ENCODE measurements at places on chromosomes 5 and 9.

DNA sequence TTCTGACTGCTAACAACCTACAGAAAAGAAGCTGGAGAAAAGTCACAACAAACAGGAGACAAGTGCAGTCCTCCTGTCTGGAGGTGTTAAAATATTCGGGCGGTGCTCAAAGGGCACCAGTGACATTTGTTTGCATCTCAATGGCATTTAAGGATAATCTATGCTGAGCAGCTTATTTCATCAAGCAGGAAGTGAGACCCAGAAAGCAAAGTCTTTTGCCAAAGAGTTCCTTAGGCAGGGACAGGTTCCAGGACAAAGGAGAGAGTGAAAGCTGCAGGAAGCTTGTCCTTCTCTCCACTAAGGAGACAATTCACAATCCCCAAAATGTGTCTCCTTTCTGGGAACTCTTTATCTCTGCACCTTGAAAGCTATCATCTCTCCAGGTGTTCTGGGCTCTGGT, 38.7 kb upstream of the CDK20 start:
- DNase-seq = no peak

DNA sequence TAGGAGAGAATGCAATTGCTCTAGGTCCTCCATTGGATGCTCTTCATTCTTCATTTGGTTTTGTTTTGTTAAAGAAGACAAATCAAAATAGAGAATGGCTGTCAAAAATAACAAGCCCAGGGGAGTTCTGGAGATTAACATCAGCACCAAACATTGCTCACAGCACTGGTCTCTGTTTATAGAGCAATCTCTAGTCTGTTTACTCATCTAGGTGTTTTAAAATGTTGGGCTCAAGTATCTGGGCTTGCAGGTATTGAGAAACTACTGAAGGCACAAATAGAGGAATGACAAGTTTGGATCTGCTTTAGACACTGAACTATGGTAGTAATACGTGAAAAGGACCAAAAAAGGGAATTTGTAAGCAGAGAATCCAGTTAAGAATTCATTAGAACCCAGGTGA, 77.0 kb upstream of the TMC1 start:
- no peak for DNase-seq

- DNase-seq = no peak
Observed at GRCh38 chr5:140982083-140982716, 15.9 kb downstream of the PCDHAC2 start.

GRCh38 chr9:135789838-135790291, 87.9 kb downstream of the KCNT1 start:
- no peak for DNase-seq

- no peak for DNase-seq
Observed at GRCh38 chr9:107020040-107020530, 157.1 kb downstream of the ZNF462 start.

- no peak for DNase-seq
Observed at GRCh38 chr9:126233175-126233574, 93.5 kb upstream of the MVB12B start.

GRCh38 chr9:136103651-136104487, 8.8 kb upstream of the NACC2 start:
- no peak for DNase-seq

GRCh38 chr9:85487872-85488271, 253.9 kb downstream of the AGTPBP1 start:
- DNase-seq = no peak

DNA sequence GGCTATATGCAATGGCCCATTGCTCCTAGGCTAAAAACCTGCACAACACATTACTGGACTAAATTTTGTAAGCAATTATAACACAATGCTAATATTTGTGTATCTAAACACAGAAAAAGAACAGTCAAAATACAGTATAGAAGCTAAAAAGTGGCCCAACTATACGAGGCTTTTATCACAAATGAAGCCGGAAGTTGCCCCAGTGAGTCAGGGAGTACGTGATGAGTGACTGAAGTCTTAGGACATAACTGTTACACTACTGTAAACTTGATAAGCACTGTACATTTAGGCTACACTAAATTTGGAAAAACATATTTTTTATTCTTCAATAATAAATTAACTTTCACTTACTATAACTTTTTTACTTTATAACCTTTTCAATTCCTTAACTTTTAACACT, 105.2 kb upstream of the PRR16 start:
- no peak for DNase-seq

GRCh38 chr9:109641372-109641659, 138.7 kb upstream of the PALM2AKAP2 start:
- DNase-seq = no peak

GRCh38 chr5:39138892-39139291, 64.7 kb upstream of the RICTOR start:
- DNase-seq = no peak

- DNase-seq = peak; percentile 18
Observed at GRCh38 chr9:72203205-72203803, 54.1 kb downstream of the GDA start.

- DNase-seq = no peak
Observed at GRCh38 chr5:122392224-122392623, 80.2 kb downstream of the SNCAIP start.

- DNase-seq = no peak
Observed at GRCh38 chr9:13627071-13627470, 347.6 kb upstream of the MPDZ start.

DNA sequence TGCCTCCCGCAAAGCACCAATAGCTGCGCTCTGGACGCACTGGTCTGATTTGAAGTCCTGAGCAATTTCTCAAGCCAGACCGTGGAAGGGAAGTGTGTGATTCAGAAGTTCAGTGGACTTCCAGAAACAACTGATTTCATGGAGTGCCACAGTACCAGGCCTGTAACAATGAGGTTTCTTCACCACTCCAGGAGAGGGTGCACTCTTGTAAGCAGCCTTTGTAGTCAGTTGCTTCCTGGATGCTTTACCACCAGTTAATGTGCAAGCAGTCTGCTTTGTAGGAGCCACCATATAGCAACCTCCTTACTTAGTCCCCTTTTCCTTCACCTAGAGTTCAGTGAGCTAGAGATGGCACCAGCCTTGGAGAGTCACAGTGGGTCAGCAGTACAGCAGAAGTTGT, 12.3 kb downstream of the CAAP1 start:
- DNase-seq = no peak

DNA sequence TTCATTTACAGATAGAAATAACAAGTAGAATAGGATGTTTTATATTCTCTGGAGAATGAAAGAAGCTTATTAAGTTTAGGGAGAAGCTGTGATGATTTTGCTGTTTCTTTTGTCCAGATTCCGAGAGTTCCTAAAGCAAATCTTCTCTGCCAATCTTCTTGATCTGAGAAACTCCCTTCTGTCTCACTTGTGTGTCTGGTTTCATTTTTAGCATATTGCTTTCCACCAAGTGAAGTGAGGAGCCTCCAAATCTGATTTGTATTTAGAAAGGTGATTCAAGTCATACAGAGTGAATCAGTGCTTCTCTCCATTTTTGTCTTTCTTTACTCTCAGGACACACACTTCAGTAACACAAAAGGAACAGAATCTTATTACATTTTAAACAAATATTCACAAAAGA, 48.4 kb downstream of the STX17 start:
- no peak for DNase-seq

DNA sequence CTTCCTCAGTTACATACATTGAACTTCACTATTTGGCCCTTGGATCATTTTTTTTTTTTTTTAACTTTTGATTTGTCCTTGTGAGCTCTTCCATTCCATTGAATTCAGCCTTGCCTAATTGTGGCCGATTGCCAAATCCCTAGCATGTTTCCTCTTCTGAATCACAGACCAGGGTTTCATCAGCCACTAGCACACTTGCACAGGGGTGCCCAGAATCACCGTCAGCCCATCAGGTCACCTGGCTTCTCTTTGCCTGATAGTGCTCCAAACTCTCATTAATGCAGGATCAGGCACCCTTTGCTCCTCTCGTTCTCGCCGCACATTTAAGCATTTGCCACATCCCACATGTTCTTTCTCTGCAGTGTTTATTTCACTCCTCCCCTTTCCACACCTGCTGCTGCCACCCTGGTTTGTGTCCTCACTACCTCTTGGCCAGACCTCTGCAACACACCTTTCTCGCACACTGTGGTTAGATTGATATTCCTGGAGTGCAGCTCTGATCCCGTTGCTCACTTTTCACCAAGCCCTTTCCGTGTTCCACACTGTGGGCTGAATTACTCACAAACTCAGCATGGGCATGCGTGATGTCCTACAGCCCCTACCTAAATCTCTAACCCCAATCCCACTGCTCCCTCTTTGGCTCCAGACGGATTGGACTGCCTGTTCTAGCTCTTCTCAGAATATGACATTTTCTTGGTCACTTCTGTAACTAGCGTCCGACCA, 9.8 kb downstream of the PIK3R1 start:
- DNase-seq = no peak

GRCh38 chr5:82290908-82291307, 12.8 kb upstream of the RPS23 start:
- no peak for DNase-seq

DNA sequence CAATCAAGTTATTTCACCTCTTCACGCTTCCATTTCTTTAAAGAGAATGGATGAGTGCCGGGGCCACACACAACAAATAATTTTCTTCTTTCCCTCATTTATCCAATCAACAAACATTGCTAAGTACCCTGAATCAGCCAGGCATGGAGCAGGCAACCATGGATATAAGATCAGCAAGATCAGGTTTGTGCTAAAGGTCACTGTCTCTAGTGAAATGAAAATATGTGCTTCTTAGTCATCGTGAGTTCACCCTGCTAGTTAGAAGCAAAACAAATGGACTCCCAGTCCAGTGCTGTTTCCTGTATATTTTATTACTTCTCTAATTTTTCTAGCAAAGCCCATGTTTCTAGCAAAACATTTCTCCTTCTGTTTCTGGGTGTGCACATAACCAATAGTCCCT, 629.2 kb downstream of the BNC2 start:
- no peak for DNase-seq

- DNase-seq = no peak
Observed at GRCh38 chr5:131534974-131535373, 100.1 kb downstream of the RAPGEF6 start.

DNA sequence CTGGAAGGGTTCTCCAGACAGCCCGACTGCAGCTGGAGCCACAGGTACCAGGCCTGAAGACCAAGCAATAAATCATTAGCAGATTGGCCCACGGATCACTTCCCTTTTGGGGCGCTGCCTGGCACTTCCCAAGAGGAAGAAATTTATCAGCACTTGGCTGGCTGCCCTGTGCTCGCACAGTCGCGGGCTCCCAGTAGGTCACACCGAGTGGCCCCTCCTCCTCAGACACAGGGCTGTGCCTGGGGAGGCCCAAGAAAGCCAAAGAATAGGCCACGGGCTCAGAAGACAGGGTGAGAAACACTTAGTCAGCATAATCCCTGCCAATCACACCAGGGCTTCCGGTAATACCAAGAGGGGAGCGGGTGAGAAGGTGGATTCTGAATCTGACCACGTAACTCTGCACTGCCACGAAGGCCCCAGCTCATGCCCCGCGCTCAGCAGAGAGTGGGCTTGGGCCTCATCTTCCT, 115.7 kb upstream of the MSX2 start:
- DNase-seq = no peak

GRCh38 chr5:175195698-175196656, 248.0 kb downstream of the DRD1 start:
- DNase-seq = peak; percentile 7

DNA sequence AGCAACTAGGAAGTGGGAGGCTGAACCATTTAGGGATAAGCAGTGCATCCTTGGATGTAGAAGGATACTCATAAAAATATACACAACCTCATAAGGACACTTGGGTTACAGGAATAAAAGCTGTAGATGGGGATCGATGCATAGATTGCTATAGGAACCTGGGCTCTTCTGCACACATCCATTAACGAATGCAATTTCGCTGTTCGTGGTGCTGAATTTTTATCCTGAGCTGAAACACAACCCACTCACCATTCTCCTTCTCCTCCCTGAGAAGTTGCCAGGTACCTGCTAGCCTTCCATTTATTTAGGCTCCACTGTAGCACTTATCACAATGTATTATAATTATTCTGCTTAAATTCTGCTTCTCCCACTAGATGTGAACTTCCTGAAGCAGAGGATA, 320.6 kb upstream of the BRINP1 start:
- no peak for DNase-seq

GRCh38 chr5:67620424-67621397, 424.1 kb upstream of the CD180 start:
- DNase-seq = no peak

GRCh38 chr5:177981296-177982071, 14.6 kb downstream of the PROP1 start:
- no peak for DNase-seq

DNA sequence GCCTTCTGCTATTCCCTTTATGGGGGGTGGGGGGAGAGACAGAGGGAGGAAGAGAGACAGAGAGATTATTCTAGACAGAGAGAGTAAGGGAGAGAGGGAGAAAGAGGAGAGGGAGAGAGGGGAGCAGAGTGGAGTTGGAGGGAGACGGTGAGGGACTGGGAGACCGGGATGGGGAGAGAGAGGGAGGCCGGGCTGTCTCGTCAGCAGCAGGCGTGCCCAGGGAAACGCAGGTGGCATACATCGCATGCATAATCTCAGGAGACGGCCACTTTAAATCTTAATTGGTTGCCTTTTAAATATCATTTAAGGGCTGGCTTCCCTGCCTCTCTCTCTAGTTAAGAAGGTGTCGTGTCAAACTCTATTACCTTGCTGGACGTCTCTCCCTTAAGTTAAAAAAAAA, 8.4 kb downstream of the IRX4 start:
- DNase-seq = no peak

DNA sequence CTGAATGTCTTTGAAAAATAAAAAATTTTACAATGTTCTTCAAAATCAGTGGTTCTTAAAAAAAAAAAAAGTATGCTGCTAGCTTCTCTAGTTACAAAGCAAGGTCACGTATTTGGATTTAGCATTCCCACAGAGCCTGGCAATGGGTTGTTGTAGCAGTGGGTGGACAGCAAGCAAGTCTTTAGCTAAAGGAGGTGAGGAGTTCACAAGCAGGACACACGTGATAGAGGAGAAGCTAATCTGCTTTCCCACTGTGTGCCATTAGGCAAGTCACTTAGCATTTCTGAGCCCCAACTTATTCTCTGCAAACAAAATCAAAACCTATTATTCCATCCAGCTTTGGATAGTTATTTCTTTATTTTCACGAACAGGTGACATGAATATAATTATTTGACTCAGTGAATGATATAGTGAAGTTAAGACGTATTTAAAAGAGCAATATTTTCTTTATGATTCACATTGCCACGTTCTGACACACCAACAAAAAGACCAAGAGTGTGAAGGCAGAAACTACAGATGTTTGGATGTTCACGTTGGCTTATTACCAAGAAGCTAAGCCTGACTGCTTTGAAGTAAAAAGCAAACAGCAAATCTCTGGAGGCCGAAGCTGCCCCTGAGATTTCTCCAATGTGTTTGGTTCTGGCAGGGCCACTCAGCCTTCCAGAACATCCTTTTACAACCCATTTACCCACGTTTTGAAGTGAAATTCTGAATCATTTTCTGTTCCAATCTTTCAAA, 612.1 kb upstream of the CDH6 start:
- no peak for DNase-seq

- no peak for DNase-seq
Observed at GRCh38 chr5:124260921-124261515, 485.4 kb downstream of the ZNF608 start.
